Right renal cortex interstitium (tissue), 3 donors: ENCODE measurements at places on chromosomes 2 and 18. TPM values are rescaled to one million over a fixed set of nuclear protein-coding genes. Genes with fewer than 3 reads are reported as not detected.

- no peak for DNase-seq
Measured at GRCh38 chr2:65129286-65129825, 550 bp downstream of the RAB1A start.

GRCh38 chr2:158778243-158778642 lies 16.9 kb upstream of the DAPL1 start:
- DNase-seq, result no peak

The DLX1 gene
- polyA plus RNA-seq, result not detected

GRCh38 chr18:61988100-61988499 lies 95.3 kb upstream of the RNF152 start:
- DNase-seq, result no peak

The MYL12A gene
- polyA plus RNA-seq, result 509 TPM
